ENCODE measurements at places on chromosomes 2 and 18.

- no peak for DNase-seq
These were observed 190.4 kb upstream of the KYNU start for GRCh38 chr2:142687075-142687474.

- DNase-seq: no peak
These were observed 2.7 kb downstream of the STK16 start for GRCh38 chr2:219247678-219248642.

DNA sequence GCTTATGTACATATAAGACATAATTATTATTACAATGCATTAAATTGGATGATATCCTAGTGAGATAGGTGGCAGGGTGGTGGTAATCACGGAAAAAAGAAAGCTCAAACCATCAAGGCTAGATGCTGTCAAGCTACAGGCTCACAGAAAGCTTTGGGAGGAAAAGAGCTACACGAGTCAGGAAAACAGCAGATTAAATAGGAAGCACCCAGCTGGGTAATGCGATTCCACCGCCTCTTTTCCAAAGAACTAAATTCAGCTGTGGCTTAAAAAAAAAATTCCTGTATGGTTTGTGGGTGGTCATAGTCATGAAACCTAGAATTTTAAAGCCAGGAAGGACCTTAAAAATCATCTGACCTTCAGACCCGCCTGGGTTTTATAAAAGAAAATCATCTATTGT, 23.7 kb upstream of the PTPN4 start:
- no peak for DNase-seq

DNA sequence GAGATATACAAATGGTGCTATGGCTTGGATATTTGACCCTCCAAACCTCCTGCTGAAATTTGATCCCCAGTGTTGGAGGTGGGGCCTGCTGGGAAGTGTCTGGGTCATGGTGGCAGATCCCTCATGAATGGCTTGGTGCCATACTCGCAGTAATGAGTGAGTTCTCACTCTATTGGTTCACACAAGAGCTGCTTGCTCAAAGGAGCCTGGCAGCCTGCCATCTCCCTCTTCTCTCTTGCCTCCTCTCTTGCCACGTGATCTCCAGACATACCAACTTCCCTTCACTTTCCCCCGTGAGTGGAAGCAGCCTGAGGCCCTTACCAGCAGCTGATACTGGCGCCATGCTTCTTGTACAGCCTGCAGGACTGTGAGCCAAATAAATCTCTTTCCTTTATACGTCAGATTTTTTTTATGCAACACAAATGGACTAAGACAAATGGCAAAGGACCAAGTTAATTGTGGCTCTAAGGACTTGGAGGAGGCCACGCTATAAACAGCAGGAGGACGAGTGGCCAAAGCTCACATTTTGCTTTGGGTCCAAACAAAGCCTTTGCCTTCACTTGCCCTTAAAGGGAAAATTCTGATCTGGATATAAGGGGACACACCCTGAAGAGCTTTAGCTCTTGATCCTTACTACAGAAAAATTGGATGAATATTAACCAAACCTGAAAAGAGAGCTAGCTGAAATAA, 214.7 kb downstream of the SS18 start:
- no peak for DNase-seq

GRCh38 chr2:43020990-43021669, 205.3 kb downstream of the ZFP36L2 start:
- no peak for DNase-seq

GRCh38 chr2:12131975-12132374, 385.5 kb downstream of the LPIN1 start:
- no peak for DNase-seq

DNA sequence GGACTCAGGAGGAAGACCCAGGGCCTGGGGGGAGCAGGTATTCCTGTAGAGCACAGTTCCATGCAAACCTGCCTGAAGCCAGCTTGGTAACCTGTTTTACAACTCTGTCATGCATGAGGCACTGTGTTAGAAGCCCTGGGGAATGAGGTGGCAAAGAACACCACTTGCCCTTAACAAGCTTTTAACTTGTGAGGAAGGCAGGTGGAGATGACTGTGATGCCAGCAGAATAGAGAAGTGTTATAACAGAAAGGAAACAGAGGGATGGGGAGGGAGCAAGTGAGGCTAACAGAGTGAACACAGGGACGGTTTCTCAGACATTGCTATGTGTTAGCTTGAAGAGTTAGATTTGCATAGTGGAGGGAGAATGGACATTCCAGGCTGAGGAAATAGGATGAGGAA, 11.5 kb upstream of the IL1A start:
- DNase-seq: no peak

DNA sequence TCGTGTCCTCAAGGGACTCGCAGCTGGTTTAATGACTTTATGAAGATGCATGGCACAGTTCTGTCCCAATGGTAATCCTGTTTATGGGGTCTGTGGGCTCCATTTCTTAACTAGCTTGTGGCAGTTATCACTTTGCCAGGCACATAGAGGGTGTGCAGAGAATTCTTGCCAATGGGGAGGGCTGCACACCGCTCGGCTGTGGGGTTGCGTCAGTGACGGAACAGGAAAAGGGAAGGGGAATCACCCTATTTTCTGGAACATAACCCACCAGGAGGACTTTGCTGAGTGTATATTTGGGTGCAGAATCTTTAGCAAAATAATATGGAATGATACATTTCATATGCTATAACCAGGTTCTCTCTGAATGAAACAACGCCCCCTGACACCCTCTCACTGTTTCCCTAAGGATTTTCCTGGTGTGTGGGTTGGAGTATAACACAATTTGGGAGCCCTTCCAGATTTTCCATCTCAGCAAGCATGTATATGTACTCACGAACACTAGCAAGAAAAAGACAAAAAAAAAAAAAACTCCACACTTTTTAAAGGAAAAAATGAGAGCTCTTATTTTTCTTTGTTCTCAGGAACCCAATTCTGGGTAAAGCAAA, 43.9 kb upstream of the TRIB2 start:
- no peak for DNase-seq

- no peak for DNase-seq
These were observed 650.6 kb downstream of the SLC4A3 start for GRCh38 chr2:220278022-220278421.

- DNase-seq: no peak
These were observed 79.1 kb downstream of the RBBP8 start for GRCh38 chr18:23012249-23012648.

- no peak for DNase-seq
These were observed 47.9 kb upstream of the MAT2A start for GRCh38 chr2:85490861-85491755.

DNA sequence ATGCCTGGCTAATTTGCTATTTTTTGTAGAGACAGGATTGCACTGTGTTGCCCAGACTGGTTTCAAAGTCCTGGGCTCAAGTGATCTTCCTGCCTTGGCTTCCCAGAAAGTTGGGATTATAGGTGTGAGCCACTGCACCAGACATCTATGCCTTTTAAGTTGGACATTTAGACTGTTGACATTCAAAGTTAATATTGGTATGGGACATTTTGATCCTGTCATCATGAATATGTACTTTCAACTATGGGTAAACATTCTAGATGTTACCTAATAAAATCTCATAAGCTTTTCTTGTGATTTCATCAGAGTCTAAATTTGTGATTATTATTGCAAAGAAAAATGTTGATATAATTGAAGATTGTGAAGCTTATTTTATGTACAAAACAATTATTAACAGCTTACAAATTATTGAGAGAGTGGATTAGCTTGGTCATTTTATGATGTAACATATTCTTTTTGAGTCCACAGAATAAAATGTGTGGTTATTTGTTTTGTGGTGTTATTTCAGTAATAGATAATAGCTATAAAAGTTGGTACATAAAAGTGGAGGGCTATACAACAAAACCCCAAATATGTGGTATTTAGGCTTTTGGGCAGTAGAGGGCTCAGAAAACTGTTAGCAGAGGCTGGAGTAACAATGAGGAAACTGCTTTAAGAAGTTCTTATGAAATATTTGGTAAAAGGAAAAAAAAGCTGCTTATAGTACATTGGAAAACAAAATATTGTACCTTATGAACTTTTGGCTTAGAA, 41.4 kb downstream of the STARD6 start:
- DNase-seq: no peak
